ENCODE measurements at places on chromosomes 1 and 21. TPM values are rescaled to one million over a fixed set of nuclear protein-coding genes. Genes with fewer than 3 reads are reported as not detected.

The CNR2 gene
- not detected for total RNA-seq

The CFAP74 gene
- not detected for total RNA-seq

DNA sequence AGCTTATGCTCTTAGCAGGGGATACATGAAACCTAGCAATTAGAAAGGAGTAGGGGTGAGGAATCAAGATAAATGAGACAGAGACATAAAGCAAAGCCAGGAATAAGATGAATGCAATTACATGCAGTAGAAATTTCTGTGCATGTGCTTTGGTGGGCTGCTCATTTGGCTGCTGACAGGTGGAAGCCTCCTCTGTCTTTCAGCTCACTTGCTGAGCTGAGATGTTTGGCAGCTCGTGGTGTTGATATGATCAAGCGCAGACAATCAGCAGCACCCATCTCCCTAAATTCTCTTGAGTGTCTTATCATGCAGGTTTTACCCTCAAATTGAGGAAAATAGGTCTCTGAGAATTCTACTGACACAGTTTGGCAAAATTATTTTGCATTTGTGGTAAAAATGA, 108.3 kb upstream of the CD34 start:
- DNase-seq, result no peak

DNA sequence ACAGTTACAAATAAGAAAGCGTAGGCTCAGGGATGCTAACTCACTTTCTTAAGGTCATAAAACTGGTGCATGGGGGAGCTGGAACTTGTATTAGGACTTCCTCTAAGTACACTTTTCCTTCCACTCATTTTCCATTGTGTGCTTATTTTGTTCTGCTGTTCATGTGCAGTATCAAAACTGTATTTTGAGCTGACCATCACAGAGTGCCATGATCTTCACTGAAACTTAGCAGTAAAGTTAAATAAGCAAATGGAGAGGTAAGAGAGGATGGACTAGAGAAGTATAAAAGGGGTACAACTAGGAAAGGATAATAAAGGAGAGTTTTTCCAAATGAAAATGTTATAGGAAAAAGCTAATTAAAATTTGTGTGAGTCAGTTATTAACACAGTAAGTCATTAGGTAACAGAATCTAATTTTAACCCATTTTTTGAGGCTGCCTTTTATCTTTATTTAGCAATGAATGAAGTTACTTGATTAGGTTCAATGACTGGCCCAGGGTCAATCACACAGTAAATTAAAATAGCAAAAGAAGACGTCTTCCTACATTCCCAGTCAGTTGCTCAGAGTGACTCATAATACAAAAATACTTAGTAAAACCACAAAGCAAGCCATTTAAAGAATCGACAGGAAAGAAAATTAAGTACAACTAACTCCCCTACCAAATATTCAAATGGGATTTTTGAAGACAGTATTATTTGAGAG, 165.8 kb upstream of the C1orf105 start:
- DNase-seq, result no peak

- DNase-seq, result peak; percentile 46
Observed at GRCh38 chr1:246837418-246838117, 94.2 kb downstream of the AHCTF1 start.

The TMEM269 gene
- total RNA-seq, result 0.34 TPM

DNA sequence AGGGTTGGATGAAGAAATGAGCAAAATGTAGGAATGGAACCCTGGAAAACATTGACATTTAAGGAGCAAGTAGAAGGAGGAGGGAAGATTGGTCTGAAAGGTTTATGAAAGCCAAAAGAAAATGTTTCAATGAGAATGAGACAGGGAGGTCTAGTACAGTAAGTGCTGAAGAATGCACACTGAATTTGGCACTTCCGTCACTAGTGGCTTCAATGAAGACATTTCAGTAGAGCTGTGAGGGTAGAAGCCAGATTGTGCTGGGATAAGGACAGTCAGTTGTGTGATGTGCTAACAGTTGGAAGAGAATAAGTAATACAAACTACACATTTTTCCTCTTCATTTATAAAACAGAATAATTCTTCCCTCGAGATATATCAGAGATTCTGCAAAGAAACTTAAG, 17.1 kb downstream of the THEM4 start:
- DNase-seq, result no peak

- DNase-seq, result no peak
Observed at GRCh38 chr21:14487490-14488432, 58.4 kb downstream of the SAMSN1 start.

- no peak for DNase-seq
Observed at GRCh38 chr1:168634951-168635532, 58.6 kb downstream of the XCL1 start.

- no peak for DNase-seq
Observed at GRCh38 chr1:236058141-236058934, 6.6 kb downstream of the NID1 start.

The CYB5RL gene
- total RNA-seq, result 16.9 TPM

DNA sequence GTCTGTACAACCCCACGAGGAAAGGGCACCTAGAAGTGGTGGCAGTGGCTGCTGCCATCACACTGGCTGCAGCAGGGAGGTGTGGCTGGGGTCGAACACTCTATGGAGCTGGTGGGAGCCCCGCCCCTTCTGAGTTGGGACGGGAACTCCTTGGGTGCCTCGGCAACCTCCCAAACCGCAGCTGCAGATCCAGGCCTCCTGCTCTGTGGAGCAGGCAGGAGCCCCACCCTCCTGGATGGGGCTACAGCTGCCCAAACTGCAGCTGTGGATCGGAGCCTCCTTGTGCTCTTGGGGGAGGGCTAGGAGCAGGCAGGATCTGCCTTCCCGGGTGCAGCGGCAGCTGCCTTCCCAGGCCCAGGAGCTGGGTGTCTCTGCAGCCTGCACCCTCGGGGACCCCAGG, 38.9 kb upstream of the TARDBP start:
- no peak for DNase-seq

The MIER1 gene
- 23.7 TPM for total RNA-seq

- DNase-seq, result no peak
Observed at GRCh38 chr1:171280599-171280998, 32.3 kb downstream of the FMO1 start.

The NLRP3 gene
- not detected for total RNA-seq

DNA sequence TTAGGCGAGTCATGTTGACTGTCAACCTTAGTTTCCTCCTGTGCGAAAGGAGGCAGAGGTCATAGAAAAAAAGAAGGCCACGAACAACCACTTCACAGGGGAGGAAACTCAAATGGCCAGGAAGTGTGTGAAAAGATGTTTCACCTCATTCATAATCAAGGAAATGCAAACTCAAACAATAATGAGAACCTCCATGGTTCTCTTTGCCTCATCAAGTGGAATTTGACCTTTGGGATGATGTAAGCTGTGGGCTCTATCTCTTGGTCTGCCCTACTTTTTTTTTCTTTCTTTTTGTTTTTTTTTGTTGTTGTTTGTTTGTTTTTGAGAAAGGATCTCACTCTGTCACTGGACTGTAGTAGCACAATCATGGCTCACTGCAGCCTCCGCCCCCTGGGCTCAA, 55.9 kb upstream of the GRHL3 start:
- no peak for DNase-seq

The TMPRSS15 gene
- not detected for total RNA-seq

DNA sequence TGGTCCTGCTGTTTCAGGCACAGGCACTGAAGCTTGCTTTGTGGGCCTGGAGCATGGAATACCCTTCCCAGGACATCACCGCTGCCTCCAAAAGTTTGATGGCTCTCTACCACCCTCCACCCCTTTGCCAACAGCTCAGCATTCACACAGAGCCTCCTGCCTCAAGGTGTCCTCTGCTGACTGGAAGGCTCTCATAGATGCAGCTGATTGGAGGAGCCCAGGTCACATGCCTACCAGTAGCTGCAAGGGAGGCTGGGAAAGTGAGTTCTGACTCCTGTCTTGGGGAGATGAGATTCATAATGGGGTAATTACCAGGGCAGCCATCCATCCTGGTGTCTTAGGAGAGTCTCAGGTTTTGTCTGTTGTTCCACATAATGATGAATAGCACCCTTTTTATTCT, 124.8 kb upstream of the GRIK3 start:
- DNase-seq, result peak; percentile 34

The PTPRU gene
- 2.7 TPM for total RNA-seq

The ADCY10 gene
- 0.20 TPM for total RNA-seq

The GRIK3 gene
- not detected for total RNA-seq

GRCh38 chr1:36894824-36895223, 139.5 kb downstream of the GRIK3 start:
- no peak for DNase-seq

The HENMT1 gene
- not detected for total RNA-seq

GRCh38 chr1:175278734-175279116, 86.1 kb upstream of the KIAA0040 start:
- DNase-seq, result no peak

The ESRRG gene
- total RNA-seq, result not detected

The TMPRSS2 gene
- total RNA-seq, result 0.20 TPM

The NR0B2 gene
- total RNA-seq, result not detected

GRCh38 chr1:115166531-115167091, 77.3 kb upstream of the TSPAN2 start:
- no peak for DNase-seq

DNA sequence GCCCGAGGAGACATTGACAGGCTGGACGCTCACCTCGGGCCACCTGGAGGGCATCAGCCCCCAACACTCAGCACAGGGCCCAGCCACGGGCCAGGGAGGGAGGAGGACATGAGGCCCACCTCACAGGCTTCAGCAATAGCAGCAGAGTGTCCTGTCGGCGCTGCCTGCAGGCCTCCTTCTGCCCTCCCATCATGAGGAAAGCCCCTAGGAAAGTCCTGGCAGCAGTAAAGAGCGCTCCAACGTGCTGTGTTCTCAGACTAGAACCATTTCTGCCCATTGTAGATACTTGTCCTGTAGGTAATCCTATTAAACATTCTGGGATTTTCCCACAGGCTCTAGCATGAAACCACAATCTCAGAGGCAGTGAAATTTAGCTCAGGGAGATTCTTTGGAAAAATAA, 62.0 kb upstream of the GALNT2 start:
- DNase-seq, result no peak
